SW 1271 (cell line): ENCODE measurements at places on chromosomes 12 and 14.

DNA sequence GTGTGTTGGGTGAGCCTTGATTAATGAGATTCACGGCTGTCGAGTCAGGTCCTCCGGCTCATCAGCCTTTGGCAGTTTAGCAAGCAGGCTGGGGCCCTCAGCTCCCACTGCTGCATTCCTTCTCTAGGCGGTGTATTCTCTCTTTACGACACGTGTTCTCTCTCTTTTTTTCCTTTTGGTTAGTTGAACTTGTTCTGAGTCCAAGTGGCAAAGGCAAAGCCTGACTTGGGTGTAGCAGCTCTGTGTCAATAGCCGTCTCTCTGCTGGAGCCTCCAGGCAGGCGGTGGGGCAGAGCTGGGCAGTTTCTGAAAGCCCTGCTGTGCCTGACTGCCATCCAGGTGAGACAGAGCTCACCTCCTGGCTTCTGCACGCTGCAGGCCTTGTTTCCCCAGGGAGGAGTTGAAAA lies 46.6 kb downstream of the SUSD6 start:
- DNase-seq = no peak

GRCh38 chr12:61422786-61423185 lies 837.4 kb upstream of the USP15 start:
- DNase-seq = no peak

GRCh38 chr14:80844872-80845271 lies 96.7 kb downstream of the CEP128 start:
- DNase-seq = no peak

- DNase-seq = no peak
These were observed 166.0 kb downstream of the FOXN3 start for GRCh38 chr14:89251061-89251460.

- no peak for DNase-seq
These were observed 20.4 kb upstream of the LRTM2 start for GRCh38 chr12:1799882-1800400.

DNA sequence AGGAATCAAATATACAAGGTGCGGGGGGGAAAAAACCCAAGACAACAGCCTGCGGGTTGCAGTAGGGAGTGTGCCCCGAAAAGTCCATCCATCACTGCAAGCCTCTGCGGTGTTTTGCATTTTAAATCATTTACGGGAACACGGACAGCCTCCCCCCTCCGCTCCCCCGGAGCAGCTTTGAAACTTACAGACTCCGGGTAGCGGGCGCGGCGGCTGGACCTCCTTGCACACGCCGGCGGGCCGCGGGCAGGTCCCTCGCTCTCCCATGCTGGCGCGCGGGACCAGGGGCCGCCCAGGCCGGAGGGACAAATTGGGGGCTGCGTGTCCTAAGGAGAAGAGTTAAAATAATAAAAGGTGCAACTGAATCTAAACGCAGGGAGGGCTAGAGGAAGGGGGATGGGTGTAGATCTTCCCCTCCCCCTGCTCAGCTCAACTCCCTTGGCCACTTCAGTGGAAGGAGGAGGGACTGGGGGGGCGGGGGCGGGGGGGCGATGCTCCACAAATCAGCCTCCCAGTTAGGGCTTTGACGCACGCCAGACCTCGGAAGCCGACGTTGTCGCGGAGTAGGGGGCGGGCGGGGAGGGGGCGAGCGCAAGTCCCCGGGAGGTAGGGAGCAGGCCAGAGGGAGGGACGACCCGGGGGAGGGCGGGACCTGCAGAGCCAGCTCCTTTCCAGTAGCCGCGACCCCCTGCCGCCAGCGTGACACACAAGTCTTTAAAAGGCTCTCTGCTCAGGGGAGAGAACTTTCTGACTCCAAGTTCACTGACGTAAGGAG lies at the start of gene KCNJ8:
Gene KCNJ8 (minus strand): TSS at position 349 of the 775 bp plus-strand sequence. CDS start 1,090 bp downstream, outside the sequence.
- DNase-seq = no peak

- no peak for DNase-seq
These were observed 1.3 kb downstream of the PNP start for GRCh38 chr14:20470603-20470901.

- no peak for DNase-seq
These were observed 18.9 kb upstream of the CMKLR1 start for GRCh38 chr12:108357834-108358579.

GRCh38 chr14:93657875-93658274 lies 130.4 kb downstream of the PRIMA1 start:
- DNase-seq = no peak

GRCh38 chr14:33279865-33280264 lies 341.2 kb downstream of the NPAS3 start:
- no peak for DNase-seq

GRCh38 chr14:79318371-79318770 lies 892.9 kb downstream of the DIO2 start:
- DNase-seq = no peak

- no peak for DNase-seq
These were observed 443 bp downstream of the MAGOHB start for GRCh38 chr12:10612984-10613348.

GRCh38 chr12:78864870-78865463 lies 393 bp downstream of the SYT1 start:
- DNase-seq = no peak

DNA sequence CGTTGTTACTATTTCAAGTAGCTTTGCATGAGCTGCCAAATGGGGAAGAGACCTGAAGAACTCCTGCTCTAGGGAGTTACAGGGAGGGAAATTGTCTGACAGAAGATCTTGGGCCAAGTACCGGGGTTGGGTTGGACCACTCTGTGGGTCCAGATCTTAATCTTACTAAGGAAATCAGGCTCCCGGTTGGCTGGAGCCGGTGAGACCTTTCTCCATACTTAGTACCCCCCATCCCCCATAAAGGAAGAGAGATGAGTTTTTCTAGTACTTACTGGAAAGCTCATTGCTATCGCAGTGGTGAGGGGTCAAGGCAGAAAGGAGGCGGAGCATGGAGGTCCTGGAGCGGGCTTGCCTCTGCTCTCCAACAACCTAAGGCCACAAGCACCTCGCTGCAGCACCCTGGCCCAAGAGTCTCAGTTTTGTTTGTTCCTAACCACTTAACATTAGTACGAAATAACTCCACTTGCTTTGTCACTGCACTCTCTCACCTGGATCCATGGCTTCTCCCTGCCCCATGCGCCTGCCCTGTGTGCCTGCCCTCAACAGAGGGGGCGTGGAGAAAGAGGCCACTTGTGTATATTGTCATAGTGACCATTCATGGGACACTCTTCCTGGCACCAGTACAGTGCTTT lies 6.8 kb upstream of the UNC119B start:
- no peak for DNase-seq

DNA sequence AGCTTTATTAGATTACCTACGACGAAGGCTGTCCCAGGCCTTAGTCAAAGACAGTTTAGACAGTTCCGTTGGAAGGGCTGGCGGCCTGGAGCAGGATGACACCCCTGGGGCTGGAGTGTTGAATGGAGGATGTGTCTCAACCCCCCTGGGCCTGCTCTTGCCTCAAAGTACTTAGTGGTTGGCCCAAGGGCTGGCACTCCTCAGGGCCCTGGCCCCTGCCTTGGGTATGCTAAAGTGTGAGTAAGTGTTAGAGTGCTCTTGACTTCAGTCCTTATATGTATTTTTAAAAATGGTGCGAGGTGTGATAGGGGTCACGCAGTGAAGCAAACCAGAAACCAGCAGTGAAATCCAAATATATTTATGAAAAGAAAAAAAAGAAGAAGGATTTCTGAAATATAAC lies 261.6 kb downstream of the KTN1 start:
- no peak for DNase-seq

- DNase-seq = no peak
These were observed 90.6 kb upstream of the RTL1 start for GRCh38 chr14:100994082-100994481.
